Hepatocyte (in vitro differentiated cells): ENCODE measurements at places on chromosomes 6 and 20. TPM values are rescaled to one million over a fixed set of nuclear protein-coding genes. Genes with fewer than 3 reads are reported as not detected.

- H3K4me1 ChIP-seq: no peaks in the 10 kb centered on the region
- DNase-seq: no peak
- no peaks in the 10 kb centered on the region for H3K36me3 ChIP-seq
- no peak overlapping the region for H3K27ac ChIP-seq
Measured at GRCh38 chr20:2707353-2708072, 14.9 kb downstream of the EBF4 start.

DNA sequence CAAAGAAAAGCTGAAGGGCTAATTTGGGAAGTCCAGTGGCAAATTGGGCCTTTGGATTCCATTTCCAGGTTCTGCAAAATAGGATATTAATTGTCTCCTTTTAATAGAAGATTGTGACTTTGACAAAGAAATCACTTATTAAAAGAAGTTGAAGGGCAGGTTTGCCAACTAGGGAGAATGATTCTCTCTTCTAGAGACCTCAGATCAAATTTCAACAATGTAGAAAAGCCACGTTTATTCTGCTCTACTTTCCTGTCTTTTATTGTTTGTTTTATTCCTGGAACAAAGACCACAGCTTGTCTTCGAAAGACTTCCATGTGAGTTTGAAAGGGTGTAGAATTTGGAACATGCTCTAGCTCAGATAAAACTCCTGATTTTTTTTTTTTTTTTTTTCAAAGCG is 65.5 kb upstream of the PRL start:
- no peaks in the 10 kb centered on the region for H3K36me3 ChIP-seq
- H3K4me3 ChIP-seq: no peak overlapping the region
- DNase-seq: no peak

PLG gene
- 223 and 225 TPM in 2 replicates for total RNA-seq

DDAH2 gene
- total RNA-seq: 93.8 and 108 TPM in 2 replicates

AP5S1 gene
- total RNA-seq: 13.8 and 15.9 TPM in 2 replicates

BANF2 gene
- total RNA-seq: not detected in 2 replicates

PKIB gene
- total RNA-seq: 144 and 172 TPM in 2 replicates

TCP11 gene
- not detected in 2 replicates for total RNA-seq

FBXO30 gene
- 9.0 and 9.1 TPM in 2 replicates for total RNA-seq
